Activated gamma-delta T cell treated with Interleukin-2 at 50 U/mL for 16 hours (primary cell): ENCODE measurements at places on chromosomes 6 and 20.

DNA sequence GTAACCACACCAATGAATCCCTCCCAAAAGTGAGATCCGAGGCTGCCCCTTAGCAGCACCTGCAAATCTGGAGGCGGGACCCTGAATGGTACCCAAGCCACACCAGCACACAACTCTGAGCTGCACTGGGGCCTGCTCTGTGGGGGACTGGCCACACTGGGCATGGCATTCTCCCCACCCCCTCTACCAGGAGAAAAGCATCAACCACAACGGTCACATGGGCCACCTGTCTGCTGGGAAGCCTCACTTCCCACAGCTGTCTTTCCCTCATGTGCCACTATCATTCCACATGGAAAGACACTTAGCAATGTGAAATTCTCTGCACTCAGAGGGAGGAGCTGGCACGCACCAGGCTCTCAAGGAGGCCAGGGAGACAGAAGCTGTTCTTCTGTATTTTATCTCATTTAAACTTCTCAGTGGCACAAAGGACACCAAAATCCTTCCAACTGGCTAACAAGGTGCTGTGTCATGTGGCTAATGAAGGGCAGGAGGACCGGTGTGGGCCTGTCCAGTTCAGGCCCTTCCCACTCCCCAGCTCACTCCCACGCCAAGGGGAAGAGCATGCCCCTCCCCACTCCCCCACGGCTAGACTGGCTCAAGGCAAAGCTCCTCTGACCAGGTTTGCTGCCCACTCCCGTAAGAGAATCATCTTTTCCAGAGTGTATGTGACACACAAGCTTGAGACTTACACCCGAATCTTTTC lies 19.0 kb downstream of the YTHDF1 start:
- DNase-seq = no peak

DNA sequence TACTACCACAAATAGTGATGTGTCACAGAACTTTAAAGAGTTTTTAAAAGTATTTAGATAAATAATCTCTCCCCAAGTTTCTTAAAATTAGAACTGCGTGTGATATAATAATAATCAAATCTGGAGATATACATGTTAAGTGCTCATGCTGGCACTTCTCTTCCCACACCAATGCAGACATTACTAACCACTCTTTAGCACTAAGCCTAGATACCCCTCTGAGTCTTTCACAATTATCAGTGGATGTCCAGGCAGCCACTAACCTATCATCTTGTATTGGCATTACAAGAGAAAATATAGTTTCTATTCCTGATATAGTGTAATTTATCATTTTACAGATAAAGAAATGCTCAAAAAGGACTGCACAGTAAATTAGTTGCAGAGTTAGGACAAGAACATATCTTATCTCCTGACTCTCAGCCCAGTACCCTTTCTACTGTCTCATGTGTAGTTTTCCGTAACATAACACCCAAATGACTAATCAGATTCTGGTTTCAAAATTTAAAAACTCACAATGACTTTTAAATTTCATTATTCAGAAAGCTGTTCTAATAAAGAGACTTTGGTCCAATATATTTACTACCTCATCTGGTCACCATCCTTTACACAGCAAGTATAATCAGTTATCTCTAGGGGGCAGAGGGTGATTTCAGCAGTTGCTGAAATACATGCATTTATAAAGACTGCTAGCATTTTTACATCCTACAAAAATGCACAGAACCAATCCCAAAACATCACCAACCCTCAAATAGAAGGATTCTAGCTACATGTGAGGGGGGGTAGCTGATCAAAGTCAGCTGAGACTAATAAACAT lies 215.5 kb upstream of the MCHR2 start:
- DNase-seq = no peak

GRCh38 chr6:168364793-168365421 lies 45.3 kb upstream of the DACT2 start:
- no peak for DNase-seq

DNA sequence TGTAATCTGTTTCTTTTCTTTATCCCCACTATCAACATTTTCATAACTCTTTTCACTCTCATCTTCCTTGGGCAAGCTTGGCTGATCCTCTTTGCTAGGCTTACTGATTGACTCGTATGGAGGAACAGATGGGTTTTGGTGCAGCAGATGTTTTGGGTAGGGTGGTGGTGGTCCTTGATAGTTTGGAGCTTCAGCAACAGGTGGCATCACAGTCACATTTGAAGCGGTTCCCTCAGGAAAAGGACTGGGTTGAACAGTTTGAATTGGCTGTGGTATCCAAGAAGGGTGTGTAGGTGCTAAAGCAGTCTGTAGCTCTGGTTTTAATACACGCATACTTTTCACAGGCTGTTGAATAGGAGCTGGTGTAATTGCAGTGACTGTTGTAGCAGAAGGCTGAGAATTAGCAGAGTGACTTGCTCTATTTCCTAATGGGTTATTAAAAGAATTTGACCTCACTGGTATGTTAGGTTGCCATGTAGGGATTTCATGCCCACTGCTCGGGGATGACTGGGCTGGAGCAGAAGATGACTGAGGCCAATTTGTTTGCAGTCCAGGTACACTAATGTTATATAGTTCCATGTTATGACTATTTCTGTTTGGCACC lies 34.5 kb downstream of the LATS1 start:
- DNase-seq = no peak

- DNase-seq = no peak
Measured at GRCh38 chr6:87573307-87574024, 16.3 kb downstream of the RARS2 start.

- DNase-seq = no peak
Measured at GRCh38 chr6:142721215-142721920, 223.6 kb downstream of the HIVEP2 start.
